ENCODE measurements at places on chromosomes 12 and 14.

GRCh38 chr12:118982984-118983761 is 1.8 kb downstream of the SRRM4 start:
- DNase-seq: no peak

- DNase-seq: no peak
Observed at GRCh38 chr12:29220632-29221336, 71.7 kb downstream of the FAR2 start.

- DNase-seq: peak; percentile 6
Observed at GRCh38 chr14:72291908-72292688, 359.9 kb downstream of the RGS6 start.

GRCh38 chr12:93870020-93870795 is 193.0 kb downstream of the CRADD start:
- no peak for DNase-seq

GRCh38 chr12:78483767-78484315 is 380.7 kb upstream of the SYT1 start:
- no peak for DNase-seq

DNA sequence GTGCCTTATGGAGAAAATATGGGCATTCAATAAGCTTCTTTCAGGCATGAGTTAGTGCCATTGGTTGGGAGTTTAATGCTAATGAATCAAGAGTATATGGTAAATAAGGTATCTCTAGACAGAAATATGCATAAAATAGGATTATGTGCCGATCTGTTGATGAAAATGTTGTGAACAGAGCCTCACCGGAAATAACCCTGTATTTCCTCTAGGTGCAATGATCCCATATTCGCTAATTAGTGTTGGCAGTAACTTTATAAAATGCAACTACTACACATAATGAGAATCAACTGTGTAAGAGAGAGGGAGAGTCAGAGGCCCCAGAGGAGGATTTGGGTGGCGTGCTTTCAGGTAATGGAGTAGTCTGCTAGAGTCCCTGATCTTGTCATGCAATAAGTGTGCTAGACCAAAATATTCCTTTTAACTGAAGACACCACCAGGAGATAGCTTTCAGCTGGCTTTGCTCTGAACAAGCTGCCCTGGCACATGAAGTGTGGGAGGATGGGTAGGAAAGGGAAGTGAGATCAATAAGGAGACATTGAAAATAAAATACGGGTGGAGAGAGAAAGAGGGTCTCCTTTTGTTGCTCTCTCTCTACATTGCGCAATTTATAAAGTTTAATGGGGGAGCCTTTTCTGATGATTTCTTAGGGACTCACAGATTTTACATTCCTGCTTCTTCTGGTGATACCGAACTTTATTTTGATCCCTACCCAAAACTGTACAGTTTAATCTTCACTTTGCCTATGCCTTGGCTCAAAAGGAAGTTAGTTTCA is 68.6 kb upstream of the PLXNC1 start:
- no peak for DNase-seq

GRCh38 chr12:105510526-105510925 is 180.0 kb downstream of the C12orf75 start:
- no peak for DNase-seq

GRCh38 chr12:93009533-93009932 is 80.4 kb upstream of the EEA1 start:
- DNase-seq: no peak

- no peak for DNase-seq
Observed at GRCh38 chr12:2793561-2793960, 1.2 kb upstream of the FKBP4 start.

- DNase-seq: no peak
Observed at GRCh38 chr14:92437729-92438285, 75.8 kb upstream of the RIN3 start.

DNA sequence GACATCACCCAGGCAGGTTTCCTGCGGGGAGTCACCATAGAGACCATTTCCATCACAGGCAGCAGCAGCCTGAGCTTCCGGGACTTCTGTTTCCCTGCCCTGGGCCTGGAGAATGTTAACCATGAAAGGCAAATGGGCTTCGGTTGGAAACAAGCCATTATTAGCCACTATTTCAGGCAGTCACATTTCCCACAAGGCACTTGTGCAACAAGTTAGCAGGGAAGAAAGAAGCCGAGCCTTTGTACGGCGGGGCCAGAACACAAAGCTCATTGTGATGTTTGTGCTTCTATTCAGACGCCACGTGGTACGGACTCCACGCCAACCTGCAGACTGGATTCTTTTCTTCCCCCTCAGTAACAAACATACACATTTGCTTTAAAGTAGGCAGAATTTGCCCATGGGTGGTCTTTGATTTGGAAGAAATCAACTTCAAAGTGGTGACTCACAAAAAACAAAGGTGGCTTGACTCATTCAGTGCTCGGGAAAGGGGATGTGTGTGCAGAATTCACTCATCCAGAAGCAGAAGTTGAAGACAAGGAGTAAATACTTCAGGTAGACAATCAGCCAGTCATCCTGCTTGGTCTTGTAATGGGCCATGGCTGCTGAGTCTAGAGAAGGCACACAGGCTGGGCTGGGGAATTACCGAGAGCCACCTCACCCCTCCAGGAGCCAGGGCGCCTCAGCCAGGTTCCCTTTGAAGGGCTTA is 154.2 kb upstream of the PRMT8 start:
- DNase-seq: no peak

GRCh38 chr14:63650256-63650952 is 8.7 kb upstream of the WDR89 start:
- DNase-seq: no peak

- DNase-seq: no peak
Observed at GRCh38 chr14:67187826-67188225, 1.4 kb upstream of the GARIN2 start.

DNA sequence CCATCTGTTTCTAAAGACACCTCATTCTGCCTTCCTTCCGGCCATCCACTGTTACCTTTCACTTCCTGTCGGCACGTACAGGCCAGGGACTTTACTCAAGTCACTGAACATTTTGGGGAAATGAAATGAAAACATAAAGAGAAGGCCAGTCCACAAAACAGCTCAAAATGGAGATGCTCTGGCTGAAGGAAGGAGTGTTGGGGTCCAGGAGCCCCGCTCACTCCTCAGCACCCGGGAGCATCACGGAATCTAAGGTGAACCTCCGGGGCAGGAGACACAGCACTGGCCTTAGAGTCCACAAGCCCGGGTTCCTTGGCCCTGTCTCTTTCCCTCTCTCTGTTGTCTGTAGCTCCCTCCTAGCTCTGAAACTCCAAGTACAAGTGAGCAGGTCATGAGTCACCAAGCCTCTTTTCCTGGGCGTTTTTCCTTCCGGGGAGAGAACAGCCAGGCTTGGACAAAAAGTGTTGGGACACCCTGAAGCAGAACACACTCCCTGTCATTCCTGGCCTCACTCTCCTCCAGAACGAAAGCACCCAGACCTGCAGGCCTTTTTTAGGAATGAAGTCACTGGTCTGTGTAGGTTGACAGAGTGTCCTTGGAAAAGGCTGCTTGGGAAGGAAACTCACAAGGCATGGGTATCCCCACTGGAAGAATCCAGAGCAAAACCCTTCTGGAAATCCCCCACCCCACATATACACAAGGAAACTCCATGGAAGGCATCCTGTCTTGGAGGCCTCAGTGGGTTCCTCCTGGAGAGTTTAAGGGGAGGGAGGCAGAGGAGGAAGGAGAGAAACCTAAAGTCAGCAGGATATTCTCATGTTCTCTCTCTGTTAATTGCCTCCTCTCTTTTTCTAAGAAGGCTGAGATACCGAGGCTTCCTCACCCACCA is 245.3 kb downstream of the ZFP36L1 start:
- peak; percentile 40 for DNase-seq

DNA sequence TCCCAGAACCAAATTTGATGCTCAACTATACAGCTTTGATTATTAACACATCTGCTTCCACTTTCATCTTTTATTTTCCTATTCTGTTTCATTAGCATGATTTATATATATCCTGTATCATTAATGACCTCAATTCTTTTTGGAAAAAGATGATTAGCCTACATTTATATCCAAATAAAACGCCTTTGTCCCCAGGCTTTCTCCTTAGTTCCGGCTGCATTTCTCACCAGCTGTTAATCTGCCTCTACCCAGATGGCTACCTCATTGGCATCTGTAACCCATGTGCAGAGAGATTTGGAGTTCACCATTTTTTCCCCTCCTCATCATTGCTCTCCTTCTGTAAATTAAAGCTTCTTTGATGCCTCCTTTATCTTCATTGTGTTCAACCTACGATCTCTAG is 336.8 kb upstream of the RGS6 start:
- DNase-seq: no peak

GRCh38 chr14:61268812-61269211 is 12.3 kb downstream of the TMEM30B start:
- DNase-seq: no peak

DNA sequence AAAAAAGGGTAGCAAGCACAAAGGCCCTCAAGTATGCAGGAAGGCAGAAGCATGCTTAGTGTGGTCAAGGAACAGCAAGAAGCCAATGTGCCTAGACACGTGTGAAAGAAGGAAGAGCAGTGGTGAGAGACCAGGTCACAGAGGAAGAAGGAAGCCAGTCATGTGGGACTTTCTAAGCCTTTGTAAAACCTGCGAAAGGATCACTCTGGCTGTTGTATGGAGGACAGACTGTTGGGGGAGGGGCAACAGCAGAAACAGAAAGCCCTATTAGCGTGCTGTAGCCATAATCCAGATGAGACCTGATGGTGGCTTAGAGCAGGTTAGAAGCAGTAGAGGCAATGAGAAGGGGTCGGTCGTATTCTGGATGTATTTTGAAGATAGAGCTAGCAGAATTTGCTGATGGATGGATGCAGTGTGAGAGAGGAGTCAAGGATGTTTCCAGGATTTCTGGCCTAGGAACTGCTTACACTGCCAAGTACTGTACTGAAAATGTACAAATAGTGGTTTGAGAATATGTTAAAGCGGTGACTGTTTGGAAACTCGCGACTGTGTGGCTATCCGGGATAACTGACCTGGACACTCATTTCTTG is 5.7 kb upstream of the MLF2 start:
- DNase-seq: no peak

- DNase-seq: no peak
Observed at GRCh38 chr12:41486718-41487117, 298.6 kb downstream of the PDZRN4 start.

DNA sequence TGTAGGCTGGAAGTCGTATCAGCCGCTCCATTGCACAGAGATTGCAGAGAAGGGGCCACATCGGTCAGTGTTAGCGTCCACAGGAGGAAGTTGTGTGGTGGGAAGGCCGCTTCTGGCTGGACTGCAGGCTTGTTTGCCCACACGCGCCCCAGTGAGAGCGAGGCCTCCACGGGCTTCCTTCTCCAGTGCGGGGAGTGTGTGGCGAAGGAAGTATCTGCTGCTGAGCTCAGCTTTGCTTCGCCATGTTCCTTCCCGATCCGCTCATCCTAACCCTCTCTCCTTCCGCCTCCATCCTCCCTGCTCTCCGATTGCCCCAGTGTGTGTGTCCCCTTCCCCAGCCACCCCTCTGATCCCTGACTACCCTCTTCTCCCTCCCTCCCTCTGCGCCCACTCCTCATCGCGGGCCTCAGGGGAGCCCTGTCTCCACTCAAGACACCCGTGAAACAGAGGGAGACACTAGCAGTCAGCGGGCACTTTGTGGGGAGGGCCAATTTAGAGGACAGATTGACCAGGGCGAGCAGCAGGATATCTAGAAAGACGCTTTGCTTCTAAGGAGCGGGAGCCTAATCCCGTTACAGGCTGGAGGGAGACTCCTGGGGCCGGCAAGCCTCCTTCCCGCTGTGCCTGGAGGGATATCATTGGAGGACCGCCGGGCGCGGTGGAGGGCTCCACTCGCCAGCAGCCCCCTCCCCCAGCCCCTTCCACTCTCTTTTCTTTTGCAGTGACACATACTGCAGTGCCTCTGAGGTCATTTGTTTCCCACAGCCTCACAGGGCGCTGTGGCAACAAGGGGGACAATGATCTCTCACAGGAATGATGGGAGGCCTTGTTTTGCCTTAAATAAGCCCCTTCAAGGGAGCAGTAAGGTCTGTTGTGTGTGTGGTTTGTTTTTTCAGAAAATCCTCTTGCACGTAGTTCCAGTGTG is 428.8 kb downstream of the ZFP36L1 start:
- no peak for DNase-seq
